ENCODE measurements at places on chromosomes 1 and 21. TPM values are rescaled to one million over a fixed set of nuclear protein-coding genes. Genes with fewer than 3 reads are reported as not detected.

The SIKE1 gene
- total RNA-seq = 58.0 TPM

The CFHR2 gene
- total RNA-seq = not detected

The LEFTY1 gene
- total RNA-seq = not detected

The AMY1B gene
- total RNA-seq = not detected

The TGFB2 gene
- 28.0 TPM for total RNA-seq

The LCE3E gene
- total RNA-seq = not detected

The NPR1 gene
- total RNA-seq = 1.6 TPM

- peak; percentile 96 for DNase-seq
These were observed 24.7 kb upstream of the ATP5PO start for GRCh38 chr21:33940164-33940880.

GRCh38 chr1:160076295-160076694 is 5.0 kb upstream of the KCNJ9 start:
- DNase-seq = no peak

DNA sequence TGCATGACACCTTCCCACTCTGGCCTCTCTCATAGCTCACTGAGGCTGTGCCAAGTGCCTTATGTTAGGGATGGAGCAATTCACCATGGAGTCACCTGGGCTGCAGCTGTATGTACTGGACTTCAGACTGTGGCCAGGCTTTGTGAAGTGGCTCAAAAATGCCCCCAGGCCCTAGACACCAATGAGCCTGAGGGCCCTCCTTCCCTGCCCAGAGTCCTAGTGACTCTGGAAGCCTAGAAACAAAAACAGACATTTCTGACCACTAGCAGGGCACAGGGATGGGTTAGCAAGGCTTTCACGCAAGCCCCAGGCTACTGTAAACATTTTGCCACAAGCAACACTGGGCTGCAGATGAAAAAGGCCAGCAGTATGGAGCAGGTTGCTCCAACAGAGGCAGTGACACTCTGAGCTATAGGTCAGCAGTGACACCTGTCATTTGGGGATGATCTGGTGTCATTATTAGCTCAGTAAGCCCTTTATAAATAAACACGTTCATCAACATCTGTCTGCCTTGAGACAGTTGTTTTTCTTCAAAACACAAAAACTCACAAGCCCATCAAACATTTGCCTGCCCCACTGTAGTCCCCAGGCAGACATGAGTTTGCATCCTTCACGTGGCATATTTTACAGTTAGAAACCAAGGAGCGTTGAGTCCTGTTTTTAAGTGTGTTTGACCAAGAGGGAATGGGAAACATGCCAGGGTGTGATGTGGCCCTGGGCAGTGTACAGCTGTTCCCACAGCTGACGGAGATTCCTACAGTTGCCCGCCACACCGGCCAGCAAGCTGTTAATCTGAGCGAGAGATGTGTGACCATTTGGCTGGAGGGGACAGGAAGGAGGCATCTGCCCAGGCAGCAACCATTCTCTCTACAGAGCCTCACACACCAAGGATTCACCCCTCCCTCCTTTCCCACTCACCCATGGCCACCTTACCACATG is 66.8 kb downstream of the KCNN3 start:
- no peak for DNase-seq

DNA sequence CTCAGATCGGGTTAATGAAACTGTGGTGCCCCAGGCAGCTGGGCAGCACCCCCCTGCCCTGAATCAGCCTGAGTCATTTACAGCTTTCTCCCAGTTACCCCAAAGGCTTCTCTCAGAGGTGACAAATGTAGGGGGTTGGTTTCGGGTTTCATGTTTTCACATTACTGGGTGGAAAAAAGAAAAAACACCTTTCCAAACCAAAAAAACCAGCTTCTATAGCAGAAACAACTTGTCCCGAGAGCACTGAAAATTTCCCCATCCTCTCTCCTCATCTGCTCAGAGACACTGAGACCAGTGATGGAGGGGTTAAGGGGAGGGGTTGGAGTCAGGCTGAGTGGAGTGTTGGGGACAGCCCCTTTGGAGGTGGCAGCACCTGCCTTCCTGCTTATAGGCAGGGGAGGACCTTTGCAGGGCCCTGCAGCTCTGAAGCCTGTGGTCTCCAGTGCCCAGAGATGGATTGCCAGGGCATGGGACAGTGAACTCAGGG is 15.6 kb downstream of the UTP11 start:
- no peak for DNase-seq

DNA sequence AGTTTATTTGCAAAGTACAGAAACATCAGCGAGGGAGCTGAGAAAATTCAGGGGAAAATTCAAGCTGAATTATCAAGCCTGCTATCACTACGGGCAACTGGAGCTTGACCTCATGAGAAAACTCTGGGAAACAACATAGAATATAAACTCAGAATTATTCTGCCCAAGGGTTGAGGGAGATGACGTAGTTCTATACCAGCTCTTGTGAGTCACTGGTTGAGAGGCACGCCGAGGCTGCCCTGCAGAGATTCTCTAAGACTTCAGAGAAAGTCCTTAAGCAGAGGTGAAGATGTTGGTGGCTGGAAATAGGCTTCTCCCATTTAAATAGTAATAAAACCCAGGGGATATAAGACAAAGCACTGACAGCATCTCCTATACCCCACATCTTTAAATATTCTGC is 12.3 kb downstream of the SYDE2 start:
- DNase-seq = no peak

DNA sequence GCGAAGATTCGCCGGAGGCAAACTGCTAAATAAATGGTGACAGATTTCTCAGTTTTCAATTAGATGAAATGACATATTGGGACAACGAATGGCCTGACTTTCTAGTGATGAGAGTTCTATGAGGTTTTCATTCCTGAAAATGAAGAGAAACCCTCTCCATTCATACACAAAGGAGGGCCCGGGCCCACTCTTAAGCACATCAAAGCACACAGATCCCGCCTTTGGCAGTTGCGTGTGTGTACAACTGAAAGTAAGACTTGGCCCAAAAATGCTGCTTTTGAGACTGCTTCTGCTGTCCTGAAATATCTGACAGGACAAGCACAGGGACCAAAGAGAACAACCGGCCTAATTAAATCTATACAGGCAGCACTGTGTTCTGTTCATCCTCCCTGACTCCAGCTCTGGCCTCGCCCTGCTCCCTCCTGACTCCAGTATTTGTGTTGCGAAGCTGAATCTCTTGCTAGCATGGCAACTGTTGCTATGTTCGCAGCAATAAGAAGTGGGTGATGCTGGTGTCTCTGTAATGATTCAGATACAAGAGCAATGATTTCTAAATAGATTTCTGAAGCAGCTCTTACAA is 7.4 kb downstream of the LRRC53 start:
- no peak for DNase-seq

- DNase-seq = no peak
These were observed 295.6 kb downstream of the S1PR1 start for GRCh38 chr1:101532377-101532776.

GRCh38 chr1:97764991-97765390 is 155.8 kb downstream of the DPYD start:
- DNase-seq = no peak

DNA sequence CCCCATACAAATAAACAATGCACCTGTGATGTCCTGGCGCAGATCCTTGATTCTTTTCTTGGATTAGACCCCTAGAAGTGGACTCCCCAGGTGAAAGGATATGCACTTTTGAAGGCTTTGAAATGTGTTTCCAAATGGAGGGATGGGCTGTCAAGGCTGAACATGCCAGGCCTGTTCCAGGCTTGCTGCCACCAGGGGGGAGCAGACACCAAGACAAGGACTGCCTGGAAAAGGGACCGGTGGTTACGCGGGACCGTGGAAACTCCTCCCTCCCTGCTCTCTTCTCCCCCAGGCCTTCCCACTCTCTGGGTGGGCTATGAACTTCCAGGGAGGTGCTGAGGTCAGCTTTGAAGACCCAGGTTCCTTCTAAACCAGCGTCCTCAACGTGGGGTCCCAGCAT is 12.7 kb downstream of the C1QB start:
- peak; percentile 34 for DNase-seq

- no peak for DNase-seq
These were observed 47.8 kb downstream of the C1orf198 start for GRCh38 chr1:230820568-230820967.

GRCh38 chr1:113199760-113200455 is 126.9 kb downstream of the LRIG2 start:
- peak; percentile 36 for DNase-seq

GRCh38 chr1:205967554-205968335 is 24.5 kb upstream of the SLC26A9 start:
- DNase-seq = no peak

DNA sequence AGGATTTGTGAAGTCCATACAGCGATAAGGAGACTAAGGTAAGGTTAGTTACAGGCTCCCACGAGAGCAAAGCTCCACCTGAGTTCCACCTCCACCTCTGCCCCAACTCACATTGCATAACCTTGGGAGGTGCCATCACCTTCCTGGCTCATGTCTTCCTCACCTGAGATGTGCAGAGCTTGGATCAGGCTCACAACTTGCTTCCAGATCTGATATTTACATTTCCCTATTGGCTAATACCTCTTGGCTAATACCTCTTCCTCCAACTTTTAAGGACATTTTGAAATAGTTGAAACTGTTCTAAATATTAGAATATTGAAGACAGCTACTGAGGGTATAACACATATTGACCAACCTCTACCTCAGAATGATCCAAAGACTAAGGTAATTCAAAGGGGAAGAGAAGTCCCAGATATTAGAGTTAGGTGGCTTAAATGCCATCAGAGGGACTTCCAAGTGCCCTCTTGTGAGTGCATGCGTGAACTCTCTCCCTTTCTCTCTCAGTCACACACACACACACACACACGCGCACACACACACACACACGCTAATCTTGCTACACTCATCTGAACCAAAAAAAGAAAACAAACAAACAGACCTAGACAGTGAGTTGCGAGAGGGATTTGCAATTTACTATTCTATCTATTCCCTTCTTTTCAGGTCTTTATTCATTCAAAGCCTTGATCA is 134.3 kb downstream of the PLPP3 start:
- no peak for DNase-seq
